ENCODE measurements at places on chromosomes 4 and X.

DNA sequence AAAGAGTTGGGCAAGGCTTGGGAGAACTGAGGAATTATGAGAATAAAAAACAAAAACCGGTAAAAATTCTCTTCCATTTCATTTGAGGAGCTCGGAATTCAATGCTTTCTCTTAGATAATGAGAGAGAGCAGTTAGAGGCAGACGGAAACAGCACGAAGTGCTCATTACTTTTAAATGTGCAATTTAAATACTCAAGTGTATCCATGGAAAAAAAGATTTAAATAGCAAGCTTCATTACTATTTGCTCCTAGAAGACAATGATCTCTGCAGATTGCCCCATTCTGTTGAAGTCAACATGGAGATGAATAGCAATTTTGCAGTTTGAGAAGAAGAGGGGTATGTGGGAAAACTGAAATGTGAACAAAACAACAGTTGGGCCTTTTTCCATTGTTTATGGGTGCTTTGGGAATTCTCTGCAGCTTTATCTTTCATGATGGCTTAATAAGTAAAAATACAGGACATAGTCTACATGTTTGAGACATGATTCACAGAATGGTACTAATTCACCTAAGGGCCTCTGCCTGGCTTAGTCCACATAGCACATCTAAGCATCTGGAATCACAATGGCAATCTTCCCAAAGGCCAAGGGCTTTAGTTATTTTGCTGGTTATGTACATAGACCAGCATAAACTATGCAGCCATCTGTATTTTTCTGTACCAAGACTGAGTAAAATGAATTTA, 512.7 kb upstream of the FAT1 start:
- DNase-seq: peak; percentile 87

GRCh38 chr4:89836897-89837384, at the start of gene SNCA:
TSS of gene SNCA (minus strand) at chr4:89837161. CDS start at chr4:89835667, 1,494 bp downstream.
- peak; percentile 58 for DNase-seq

GRCh38 chr4:61149278-61149677, 50.8 kb upstream of the ADGRL3 start:
- DNase-seq: peak; percentile 8

DNA sequence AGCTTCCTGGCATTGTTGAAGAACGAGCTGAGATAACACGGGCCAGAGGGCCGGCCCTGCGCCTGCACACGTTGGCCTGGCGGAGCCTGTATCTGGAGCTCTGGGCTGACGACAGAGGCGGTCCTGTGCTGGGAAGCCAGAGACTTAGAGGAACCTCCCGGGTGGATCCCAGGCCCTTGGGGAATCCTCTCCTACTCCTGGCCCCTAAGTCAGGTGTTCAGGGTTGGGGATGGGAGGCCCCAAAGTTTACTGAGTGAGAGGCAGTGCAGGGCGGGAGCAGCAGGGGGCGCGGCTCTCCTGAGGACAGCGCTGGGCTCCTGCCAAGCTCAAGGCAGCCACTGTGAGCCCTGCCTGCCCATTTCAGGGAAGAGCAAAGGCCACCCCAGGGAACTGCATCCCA, 2.5 kb upstream of the HTRA3 start:
- peak; percentile 54 for DNase-seq

DNA sequence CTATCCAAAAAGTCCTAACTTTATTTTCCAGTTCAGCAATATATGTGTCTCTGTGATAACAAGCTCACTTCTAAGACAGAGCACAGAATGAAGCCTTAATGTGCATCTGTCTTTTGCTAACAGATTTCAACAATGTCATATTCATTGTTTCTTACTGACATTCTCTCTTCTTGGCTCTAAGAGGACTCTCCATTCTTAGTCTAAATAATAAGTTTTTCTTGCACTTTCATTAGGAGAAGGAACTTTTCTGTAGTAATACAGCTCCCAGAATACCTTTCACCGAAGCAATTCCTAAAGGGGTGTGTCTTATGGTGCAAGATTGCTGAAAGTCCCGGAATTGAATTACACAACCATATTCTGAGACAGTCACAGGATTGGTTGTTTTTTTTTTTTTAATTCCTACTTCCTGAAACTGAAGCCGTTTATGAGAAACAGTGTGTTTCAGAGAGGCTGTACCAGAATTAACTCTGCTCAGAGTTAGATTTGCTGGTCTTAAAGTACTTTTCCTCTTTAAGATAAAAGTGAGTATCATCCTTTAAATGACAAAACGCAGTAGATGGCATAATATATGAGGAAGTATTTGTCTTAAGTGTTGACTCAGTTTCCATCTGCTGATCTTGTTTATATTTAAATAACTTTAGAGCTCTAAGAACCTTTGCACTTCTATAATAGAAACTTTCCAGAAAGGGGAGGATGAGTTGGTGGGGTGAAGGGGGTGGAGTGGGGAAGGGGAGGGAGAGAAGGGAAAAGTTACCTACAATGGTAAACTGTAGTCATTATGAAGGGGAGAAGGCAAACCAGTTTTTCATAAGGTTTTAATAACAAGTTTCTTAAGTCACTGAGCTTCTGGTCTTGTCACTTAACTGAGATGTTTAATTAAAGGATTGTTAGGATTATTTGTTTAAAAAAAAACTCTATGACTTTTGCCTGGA, at the start of gene ALPK1:
TSS of gene ALPK1 (plus strand) at position 421 of the 932 bp plus-strand sequence.
- DNase-seq: peak; percentile 92

DNA sequence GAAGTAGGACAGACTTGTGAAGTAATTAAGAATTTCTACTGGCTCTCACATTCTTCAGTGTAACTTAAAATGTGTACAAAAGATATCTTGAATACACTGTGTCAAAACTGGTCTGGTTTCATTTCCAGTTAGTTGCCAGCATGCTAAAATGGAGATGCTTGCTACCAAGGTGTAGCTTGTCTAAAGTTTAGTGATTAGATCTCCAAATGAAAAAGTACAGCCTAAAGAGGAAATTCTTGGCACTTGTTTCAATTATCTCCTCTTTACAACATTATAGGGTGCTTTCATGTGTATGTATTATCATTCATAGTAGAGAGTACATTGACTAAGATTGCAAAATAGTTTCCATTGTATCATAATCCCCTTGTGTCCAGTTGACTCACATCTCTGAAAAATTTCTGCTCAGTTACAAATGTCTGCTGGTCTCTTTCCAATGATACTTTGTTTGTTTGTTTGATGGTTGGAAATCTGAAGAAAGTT, 97.3 kb upstream of the SPRY1 start:
- DNase-seq: peak; percentile 65

DNA sequence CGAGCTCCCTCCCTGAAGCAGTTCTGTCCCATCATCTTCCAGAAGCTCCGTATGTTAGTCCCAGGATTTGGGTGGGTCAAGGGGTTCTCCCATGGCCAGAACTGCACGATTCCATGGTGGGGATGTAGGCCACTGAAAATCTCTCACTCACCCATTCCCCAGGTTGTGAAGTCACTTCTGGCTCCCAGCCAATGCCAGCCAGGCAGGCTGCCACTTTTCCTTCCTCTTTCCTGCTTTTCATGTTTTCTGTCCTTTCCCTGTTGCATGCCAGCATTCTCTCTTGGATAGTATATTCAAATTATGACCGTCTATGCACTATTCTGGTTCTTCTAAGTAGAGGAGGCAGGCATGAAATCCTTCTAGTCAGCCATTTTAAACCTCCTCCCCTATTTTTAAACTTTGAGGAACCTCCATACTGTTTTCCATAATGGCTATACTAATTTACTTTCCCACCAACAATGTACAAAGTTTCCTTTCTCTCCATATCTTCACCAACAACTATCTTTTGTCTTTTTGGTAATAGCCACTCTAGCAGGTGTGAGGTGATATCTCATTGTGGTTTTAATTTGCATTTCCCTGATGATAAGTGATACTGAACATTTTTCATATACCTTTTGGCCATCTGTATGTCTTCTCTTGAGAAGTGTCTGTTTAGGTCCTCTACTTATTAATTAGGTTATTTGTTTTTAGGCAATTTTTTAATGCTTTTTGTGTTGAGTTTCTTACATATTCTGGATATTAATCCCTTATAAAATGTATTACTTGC, 182.1 kb upstream of the TET2 start:
- no peak for DNase-seq

DNA sequence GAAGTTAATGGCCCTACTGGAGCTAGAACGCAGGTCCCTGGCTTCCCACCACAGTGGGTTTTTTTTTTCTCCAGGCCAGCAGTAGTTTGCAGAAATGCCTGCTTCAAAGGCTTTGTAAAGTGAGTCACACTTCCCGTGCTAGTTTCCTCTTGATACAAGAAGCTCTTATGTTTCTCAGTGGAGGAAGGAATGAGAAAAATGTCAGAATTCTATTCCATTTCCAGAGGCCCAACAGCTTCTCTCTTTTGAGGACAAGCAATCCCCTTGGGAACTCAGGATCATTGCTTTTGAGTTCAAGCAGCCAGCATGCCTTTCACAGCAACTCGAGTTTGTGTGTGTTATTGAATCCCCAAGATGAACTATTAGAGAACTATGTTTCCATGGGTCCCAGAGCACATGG, 134.3 kb downstream of the GUCY2F start:
- peak; percentile 94 for DNase-seq

Measured in fibroblast of skin of abdomen (primary cell).